HFFc6 (cell line): ENCODE measurements at places on chromosomes 16 and 17.
A peak's percentile ranks its signal among the peaks of the same experiment; 100 is the strongest.

GRCh38 chr17:19345486-19346350 is 16.8 kb downstream of the B9D1 start:
- DNase-seq: no peak

GRCh38 chr16:17964196-17964595 is 372.3 kb downstream of the NPIPA8 start:
- DNase-seq: no peak

DNA sequence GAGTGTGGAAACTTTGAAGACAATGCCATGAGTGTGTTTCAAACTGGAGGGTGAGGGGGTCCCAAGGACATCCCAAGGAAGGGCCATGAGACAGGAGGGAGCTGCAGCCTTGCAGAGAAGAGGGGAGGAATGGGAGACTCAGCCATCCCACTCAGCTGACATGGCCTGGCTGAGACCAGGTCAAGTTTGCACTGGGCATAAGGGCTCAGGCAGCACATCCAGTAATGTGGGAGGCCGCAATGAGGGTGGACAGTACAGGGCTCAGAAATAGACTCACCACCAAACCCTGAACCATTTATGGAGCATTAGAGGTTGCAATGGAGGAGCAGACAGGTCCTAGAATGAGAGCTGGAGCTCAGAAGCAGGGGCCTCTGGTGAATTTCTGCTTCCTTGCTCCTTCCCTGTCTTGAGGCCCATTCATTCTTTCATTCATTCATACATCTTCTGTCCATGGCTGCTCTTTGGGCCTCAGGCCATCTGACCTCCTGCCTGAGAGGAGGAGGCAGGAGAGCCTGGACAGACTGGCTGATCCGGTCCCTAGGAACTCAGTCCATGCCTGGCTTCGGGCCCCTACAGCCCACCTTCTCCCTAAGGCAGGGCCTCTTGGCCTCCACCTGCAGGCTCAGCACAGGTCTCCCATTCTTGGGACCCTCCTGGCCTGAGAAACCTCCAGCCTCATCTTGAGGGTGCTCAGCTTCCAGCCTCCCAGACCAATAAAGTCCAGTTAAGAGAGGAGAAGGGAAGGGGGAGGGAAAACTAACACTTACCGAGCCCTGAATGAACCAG is 70.5 kb upstream of the CDH5 start:
- no peak for DNase-seq

- no peak for DNase-seq
Observed at GRCh38 chr17:69547230-69547629, 132.7 kb downstream of the MAP2K6 start.

DNA sequence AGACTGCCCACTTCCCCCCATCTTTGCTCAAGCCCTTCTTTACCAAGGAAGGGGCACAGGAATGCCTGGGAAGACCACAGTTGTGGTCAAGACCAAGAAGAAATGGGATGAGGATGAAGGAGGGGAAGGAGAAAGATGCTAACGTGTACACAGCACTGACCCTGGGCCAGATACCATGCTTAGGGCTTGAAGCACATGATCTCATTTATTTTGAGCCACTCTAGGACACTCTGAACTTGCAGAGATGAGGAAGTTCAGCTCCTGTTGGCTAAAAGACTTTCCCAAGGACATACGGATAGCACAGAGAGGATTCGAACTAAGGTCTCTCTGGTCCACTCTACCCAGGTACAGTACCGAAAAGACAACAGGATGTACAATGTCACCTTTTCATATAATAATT is 42.6 kb downstream of the PIK3R5 start:
- DNase-seq: no peak

- DNase-seq: no peak
Observed at GRCh38 chr16:79994418-79994817, 393.9 kb upstream of the MAF start.

- peak; percentile 7 for DNase-seq
Observed at GRCh38 chr17:77817953-77818352, 140.6 kb upstream of the TNRC6C start.

DNA sequence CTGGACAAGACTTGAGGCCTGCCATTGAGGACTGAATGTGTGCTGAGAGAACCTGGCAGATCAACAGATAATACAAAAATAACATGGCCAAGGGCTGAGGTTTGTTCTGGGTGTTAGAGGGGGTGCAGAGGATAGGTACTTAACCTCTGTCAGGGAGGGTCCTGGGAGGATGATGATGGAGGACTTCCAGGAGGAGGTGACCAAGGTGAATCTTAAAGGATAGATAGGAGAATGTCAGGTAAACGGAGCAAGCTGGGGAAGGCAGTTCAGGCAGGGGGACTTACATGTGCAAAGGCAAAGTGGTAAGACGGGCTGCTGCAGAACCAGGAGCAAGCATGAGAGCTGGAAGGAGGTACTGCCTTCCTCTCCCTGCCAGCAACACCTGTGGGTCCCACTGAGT is 119.8 kb upstream of the PLCG2 start:
- no peak for DNase-seq

DNA sequence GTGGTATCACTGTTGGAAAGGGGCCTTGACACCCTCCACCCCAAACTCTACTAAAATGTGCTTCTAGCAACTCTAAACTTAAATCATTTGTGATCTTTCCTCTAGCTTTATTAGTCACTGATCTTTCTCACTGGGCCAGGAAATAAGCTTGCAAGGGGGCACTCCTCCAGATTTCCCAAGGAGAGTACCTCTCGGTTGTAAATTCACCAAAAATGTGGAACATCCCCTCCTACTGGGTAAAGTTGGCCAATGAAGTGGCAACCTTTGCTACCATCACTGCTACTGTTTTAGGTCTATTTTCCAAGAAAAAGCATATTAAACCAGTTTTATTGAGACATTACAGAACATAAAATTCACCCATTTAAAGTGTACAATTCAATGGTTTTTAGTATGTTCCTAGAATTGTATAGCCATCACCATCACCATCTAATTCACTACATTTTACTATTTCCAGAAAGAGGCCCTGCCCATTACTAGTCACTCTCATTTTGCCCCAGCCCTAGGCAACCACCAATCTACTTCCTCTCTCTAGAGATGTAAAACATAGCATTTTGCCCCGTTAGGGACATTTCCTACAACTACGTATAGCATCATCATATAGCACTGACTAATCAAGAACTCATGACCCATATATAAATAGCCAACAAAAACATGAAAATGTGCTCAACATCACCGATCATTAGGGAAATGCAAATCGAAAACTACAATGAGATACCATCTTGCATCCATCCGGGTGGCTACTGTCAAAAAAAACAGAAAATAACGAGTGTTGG is 44.6 kb upstream of the ADCY9 start:
- no peak for DNase-seq

DNA sequence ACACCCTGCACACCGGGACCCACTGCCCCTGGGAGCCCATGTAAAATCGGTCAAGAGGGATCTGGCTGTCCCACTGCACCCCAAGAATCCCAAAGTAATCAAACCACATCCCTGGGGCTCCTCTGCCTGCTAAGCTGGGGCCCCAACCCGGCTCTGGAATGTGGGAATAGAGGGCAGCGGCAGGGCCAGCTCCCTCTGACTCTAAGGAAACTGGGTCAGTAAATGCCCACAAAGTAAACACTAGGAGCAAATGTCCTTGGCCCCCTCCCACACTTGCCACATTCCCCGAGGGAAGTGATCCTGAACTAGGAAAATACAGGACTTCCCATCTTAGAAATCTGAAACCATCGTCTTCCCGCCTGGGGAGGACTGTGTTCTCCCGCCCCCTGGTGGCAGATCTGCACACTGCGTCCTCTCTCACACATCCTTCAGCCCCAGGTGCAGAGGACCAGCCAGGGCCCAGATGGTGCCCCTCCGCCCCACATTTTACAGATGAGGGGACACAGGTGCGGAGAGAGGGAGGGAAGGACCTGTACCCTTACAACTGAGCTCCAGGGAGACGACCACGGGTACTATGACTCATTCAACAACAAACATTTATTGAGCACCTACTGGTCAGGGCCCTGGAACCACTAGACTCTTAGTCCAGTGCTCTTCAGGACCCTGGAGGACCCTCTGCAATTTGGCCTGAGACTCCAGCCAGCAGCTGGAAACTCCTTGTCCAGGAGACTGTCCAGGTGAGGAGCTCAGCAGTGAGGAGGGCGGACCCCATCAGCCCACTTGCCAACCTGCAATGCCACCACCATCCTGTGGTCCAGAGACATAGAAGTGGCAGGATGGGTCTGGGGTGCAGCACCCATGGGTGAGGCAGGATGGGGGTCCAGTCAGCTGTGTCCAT is 10.1 kb downstream of the P3H4 start:
- peak; percentile 61 for DNase-seq

- no peak for DNase-seq
Observed at GRCh38 chr17:63698381-63698885, 1.5 kb downstream of the LIMD2 start.

- peak; percentile 28 for DNase-seq
Observed at GRCh38 chr17:34354637-34355036, 1.6 kb upstream of the CCL13 start.

DNA sequence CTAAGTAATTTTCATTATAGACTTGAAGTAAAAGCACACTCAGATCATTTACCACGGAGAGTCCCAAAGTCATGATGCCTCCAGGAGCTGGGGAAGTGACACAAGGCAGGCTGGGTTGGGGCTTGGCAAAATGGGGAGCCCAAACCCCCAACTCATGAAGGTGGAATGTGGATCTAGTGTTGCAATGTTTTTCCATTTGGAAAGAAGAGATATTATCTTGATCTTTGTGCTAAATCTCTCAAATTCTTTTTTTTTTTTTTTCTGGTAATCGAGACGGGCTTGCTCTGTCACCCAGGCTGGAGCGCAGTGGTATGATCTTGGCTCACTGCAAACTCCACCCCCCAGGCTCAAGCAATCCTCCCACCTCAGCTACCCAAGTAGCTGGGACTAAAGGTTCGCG is 7.5 kb upstream of the KCNG4 start:
- peak; percentile 35 for DNase-seq

DNA sequence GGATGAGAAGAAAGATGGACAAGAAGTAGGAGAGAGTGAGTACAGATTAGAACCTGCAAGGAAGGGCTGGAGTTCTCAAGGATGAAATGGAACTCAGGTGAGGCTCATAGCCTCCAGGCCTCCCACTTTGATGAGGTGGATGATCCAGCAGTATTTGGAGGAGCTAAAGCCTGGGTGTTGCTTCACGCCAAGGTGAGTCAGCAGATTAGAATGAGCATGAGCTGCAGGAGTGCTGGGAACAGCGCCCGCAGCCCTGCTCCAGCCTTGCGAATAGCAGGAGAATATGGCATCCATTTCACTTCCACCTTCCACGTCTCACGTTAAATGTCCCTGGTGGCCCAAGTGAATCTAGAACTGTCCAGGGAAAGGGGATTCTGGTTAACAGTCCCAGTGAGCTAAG is 94.4 kb upstream of the CPHXL start:
- no peak for DNase-seq

DNA sequence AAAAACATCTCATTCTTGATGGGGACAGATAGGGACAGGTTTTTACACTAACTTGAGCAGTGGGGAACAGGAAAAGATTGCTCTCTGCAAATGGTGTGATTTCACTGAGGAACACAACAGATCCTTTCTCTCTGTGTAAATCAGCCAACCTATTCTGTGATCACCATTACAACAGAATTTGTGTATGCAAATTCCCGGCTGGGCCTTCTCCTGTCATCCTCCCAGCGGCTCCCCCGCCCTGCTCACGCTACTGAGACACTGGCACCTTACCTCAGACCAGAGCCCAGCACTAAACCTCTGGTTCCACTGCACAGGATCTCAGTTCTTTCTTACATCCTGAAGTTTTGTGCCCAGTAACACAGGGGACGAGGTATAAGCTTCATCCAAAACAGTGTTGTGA is 97.0 kb upstream of the FA2H start:
- no peak for DNase-seq

GRCh38 chr16:70809392-70810060 is 8.6 kb upstream of the VAC14 start:
- no peak for DNase-seq

- peak; percentile 19 for DNase-seq
Observed at GRCh38 chr17:1865252-1866037, 35.6 kb downstream of the RPA1 start.
